LHCN-M2 (cell line): ENCODE measurements at places on chromosomes 4 and X.

GRCh38 chr4:125091541-125091940, 223.2 kb upstream of the FAT4 start:
- DNase-seq, result no peak

GRCh38 chr4:2800691-2801596, 8.1 kb downstream of the SH3BP2 start:
- DNase-seq, result no peak

GRCh38 chrX:23953908-23954269, 46.1 kb downstream of the CXorf58 start:
- DNase-seq, result no peak

GRCh38 chr4:48307528-48307927, 33.8 kb upstream of the SLAIN2 start:
- DNase-seq, result no peak

DNA sequence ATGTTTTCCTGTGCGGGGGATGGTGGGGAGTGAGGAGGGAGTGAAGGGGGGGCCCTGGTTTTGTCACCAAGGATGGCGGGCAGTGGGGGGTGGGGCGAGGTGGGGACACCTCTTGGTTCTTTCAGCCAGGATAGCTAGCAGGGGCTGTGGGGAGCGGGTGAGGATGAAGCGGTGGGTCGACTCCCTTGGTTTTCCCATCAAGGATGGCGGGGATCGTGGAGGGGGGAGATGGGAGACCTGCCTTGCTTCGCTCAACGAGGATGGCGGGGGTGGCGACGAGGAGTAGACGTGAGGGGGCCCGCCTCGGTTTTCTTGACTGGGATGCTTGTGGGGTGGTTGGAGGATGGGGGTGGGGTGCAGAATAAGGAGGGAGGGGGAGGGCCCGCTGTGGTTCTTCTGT, 643 bp downstream of the FHL1 start:
- DNase-seq, result no peak

GRCh38 chrX:56385336-56385735, 153.2 kb downstream of the KLF8 start:
- no peak for DNase-seq

DNA sequence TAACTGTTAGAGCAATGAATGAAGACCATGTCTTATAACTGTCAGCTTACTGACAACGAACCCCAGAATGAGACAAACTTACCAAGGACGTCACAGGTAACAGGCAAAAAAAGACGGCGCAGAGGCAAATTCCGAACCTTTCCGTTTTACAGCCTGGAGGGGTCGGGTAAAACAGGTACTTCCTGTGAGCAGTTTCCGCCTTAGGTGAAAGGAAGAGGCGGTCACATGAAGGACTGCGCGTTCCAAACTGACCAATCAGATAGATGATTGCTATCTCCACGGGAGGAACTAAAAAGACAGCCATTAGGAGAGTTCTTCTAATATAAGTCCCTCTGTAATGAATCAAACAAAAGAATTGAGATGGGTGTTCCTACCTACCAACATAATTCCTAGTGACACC, at the start of gene COX7B2:
Gene COX7B2, minus strand, starts transcription at position 168 of the 400 bp plus-strand sequence. CDS start 174,053 bp downstream, outside the sequence.
- DNase-seq, result no peak

- no peak for DNase-seq
These were observed 446.9 kb downstream of the IL15 start for GRCh38 chr4:142083264-142083663.

- DNase-seq, result peak; percentile 34
These were observed 31.9 kb downstream of the CBR4 start for GRCh38 chr4:168978001-168978700.

DNA sequence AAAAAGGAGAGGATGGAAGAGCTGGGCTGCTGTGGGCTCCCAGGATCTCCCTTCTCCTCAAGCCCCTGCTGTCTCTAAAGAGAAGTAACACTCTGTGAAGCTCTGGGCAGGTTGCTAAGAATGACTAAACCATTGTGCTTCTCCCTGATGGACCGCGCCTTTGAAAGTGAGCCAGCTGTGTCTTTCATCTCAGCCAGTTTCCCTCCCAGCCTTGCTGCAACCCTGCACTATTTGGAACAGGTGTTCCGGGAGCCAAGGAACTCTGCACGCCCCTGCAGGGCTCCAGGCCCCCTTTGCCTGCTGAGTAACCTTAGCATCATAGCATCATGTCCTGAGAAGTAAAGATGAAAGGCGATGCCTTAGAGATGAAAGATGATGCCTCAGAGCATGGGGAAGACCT, 39.7 kb downstream of the SMIM20 start:
- DNase-seq, result peak; percentile 97

- DNase-seq, result peak; percentile 27
These were observed 26.9 kb downstream of the C4orf46 start for GRCh38 chr4:158644760-158645159.

GRCh38 chrX:124209792-124210576, 122.5 kb upstream of the TEX13D start:
- DNase-seq, result no peak

DNA sequence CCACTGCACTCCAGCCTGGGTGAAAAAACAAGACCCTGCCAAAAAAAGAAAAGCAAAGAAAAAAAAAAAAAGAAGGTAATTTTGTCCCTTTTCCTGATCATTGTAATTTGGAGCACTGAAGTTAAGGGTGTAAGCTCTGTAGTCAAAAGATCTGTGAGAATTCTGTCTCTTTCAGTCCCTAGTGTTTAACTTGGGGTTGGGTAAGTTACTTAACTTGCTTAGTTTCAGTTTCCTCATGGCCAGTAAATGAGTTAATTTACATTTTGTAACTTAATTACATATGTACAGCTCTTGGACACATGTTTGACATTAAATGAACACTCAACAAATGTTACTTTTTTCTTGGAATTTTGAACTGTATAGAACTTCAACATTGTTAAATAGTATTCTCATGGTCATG, 10.9 kb upstream of the UBE2K start:
- DNase-seq, result no peak

DNA sequence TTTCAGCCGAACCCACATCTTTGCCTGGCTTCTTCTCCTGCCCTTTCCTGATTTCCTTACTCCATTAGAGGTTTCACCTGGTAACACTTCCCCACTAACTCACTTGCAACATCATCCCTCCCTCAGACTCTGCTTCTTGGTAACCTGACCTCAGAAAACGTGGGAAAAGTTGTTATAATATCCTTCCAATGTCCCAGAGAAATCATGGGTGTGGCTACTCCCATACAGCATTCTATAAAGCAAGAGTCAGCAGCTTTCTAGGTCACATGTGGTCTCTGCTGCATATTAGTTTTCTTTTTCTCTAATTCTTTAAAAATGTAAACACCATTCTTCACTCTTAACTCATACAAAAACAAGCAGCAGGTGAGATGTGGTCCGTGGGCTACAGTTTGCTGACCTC, 283.1 kb upstream of the MAOA start:
- peak; percentile 0 for DNase-seq

DNA sequence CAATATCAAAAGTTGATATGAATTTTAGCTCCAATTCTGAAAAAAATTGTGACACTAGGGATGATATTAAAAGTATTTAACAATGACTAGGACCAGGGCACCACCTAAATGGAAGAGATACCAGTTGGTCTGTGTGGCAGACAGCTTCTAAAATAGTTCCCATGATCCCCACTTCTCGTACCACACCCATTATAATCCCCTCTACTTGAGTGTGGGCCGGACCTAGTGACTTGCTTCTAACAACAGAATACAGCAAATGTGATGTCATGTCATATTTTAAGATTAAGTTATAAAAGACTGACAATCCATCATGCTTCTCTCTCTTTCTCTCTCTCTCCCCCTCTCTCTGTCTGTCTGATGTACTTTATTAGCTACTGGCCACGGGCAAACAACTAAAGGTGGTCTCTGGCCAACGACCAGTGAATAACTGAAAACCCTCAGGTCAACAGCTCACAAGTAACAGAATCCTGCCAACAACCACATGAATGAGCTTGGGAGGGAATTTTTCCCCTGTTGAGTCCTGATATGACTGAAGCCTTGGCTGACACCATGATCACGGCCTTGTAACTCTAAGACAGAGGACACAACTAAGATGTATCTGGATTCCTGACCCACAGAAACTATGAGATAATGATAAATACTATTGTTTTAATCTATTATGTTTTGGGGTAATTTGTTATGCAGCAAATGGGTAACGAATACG, 34.4 kb downstream of the FAM13A start:
- DNase-seq, result no peak

DNA sequence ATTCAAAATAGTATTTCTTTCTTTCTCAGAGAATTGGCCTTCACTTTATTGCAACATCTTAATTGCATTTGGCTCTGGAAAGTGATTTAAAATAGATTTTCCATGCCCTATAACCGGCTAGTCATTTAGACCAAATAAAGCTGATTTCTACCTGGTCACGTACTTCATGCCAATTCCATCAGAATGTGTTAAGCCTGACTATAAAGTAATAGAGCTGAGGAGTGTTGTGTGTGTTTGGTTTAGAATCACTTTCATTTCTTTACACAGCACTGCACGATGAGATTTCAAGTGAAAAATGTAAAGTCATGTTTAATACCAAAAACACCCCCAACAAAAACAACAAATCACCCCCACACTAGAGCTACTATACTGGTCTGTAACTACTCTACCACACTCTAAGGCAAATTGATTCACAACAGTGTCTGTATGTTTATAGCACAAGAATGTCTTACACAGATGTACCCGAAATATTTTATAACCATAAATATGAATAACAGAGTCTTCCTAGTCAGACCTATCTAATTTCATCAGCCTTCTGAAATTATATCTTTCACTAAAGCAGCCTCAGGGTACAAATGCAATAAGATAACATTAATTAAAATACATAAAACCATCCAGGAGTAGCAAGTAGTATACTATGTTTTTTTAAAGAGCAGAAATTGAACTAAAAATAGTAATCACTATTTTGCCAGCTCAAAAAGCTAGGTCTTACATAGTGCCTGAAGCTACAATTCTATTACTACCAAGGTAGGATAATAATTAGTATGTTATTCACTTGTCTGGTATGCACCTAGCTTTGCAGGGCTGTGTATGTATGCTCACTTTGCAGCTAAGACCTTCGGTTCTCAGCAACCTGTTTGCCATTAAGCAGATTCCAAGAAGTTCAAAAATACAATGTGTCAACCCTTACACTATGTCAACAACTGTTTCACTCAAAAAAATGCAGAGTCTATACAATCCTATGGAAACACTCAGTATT, 28.4 kb downstream of the APBB2 start:
- no peak for DNase-seq

DNA sequence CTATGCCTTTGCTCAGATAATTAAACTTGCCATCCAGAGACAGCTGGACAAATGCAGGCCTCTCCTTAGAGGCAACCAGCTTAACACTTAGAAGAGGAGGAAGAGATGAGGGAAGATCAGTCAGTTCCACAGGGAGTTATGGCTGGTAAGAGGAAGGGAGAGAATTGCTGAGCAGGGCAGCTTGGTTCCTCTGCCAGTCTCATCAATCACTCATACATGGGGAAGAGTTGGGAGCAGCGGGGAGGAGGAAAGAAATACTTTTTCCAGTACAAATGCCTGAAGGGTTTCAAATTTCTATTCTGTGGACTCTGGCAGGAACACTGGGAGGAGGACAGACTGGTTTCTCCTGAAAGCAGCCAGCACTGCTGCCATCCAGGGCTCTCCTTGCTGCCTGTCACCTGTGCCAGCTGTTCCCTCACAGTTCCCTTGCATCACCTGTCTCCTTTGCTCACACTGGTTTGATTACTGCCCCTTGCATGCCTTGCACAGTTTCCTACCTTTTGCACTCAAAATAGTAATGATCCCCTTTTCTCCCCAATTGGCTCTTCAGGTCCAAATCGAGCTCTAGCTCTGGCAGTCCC, 59.5 kb downstream of the PGRMC2 start:
- DNase-seq, result peak; percentile 70

GRCh38 chr4:137705171-137705783, 173.0 kb upstream of the PCDH18 start:
- DNase-seq, result peak; percentile 53

DNA sequence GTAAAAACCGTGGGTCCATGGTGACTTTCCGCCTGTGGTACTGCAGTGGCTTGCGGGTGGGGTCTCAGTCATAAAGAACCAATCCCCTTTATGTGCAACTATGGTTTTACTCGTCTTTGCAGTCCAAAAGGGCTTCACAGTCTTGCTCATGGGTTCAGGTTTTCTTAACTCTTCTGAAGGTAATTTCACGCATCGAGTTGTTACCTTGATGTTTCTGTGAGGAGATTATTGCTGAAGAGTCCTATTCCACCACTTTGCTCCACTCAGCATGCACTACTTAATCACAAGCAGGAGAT, 41.5 kb downstream of the F8 start:
- no peak for DNase-seq

DNA sequence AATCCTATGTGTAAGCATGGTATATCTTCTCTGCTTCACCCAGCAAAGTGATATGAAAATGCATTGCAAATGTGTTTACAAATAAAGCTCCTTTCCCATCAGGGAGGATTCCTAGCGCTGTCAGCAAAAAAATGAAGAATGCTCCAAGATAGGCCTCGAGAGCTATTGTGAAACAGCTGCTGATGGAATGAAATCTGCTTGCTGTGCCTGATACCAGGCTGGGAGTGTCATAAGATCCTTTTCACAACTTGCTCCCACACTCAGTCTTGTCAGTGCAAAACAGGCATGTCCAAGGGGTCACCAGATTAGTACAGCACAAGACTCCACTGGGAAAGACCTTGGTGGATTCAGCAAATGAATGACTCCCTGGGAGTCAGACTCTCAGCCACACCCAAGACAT, 34.1 kb downstream of the HNRNPH2 start:
- no peak for DNase-seq

- DNase-seq, result peak; percentile 64
These were observed 55.1 kb downstream of the FAM13A start for GRCh38 chr4:89001647-89002445.

DNA sequence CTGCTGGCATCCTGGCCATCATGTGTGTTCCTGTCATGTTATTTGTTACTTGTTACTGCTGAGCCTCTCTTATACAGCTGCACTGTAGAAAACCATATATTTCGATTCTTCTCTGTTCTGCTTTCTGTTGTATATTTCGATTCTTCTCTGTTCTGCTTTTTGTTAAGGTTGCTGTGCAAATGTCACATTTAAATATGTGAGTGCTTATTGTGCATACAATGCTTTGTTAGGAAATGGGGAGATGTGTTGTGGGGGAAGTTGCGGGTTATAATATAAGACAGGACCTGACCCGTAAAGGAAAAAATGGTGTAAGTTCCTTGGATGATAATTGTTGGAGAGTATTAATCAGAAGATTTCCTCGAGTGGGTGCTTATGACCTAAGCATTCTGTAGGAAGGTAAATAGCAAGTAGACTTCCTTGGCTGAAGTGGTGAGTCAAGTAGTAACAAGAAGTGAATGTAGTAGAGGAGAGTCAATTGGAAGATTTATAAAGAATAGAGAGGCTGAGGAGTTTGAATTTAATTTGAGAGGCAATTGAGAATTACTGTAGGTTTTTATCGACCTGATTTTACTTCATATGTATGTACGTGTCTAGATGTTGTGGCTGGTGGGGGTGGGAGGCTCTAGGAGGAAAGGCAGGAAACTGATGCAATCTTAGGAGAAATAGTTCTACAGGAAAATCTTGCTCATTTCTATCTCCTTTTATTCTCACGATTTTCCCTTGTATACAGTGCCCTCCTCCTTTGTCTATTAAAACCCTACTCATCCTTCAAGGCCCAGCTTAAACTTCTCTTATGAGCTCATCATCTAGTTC, 8.5 kb downstream of the OGT start:
- DNase-seq, result no peak
